Mesenteric fat pad (tissue), 1 donor: ENCODE measurements at places on chromosomes 2 and 18. TPM values are rescaled to one million over a fixed set of nuclear protein-coding genes. Genes with fewer than 3 reads are reported as not detected.

- no peak for DNase-seq
Observed at GRCh38 chr2:142865924-142866323, 11.5 kb upstream of the KYNU start.

GPR45 gene
- not detected for total RNA-seq

POLE4 gene
- 66.4 TPM for total RNA-seq

CFC1 gene
- not detected for total RNA-seq

GRCh38 chr2:85804583-85804982 is 50.8 kb downstream of the ATOH8 start:
- no peak for DNase-seq

SFTPB gene
- total RNA-seq = not detected

- DNase-seq = peak; percentile 75
Observed at GRCh38 chr2:119259296-119259860, 35.7 kb downstream of the STEAP3 start.

DNA sequence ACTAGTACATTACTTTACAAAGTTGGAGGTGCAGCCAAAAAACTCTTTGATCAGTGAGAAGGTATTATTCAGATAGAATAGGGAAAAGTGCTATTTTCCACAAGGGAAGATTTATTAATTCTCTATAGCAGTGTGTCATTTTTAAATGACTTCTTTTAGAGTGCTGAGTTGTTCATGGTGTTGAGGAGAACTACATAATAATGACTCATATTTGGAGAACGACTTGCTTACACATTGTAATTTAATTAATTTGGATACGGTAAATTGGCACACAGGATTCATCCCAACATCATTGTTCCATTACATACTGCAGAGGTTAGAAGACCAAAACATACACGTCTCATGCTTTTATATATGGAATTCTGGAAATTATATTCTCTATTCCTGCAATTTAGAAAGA is 22.1 kb upstream of the MAP2 start:
- DNase-seq = no peak

- DNase-seq = no peak
Observed at GRCh38 chr18:23038712-23039111, 96.6 kb upstream of the CABLES1 start.

GRCh38 chr2:15369129-15369528 is 192.0 kb downstream of the NBAS start:
- no peak for DNase-seq

GRCh38 chr2:239328351-239329191 is 72.2 kb downstream of the HDAC4 start:
- peak; percentile 90 for DNase-seq

- DNase-seq = no peak
Observed at GRCh38 chr2:196399722-196400691, 228.6 kb upstream of the STK17B start.

DCC gene
- 0.42 TPM for total RNA-seq

DNA sequence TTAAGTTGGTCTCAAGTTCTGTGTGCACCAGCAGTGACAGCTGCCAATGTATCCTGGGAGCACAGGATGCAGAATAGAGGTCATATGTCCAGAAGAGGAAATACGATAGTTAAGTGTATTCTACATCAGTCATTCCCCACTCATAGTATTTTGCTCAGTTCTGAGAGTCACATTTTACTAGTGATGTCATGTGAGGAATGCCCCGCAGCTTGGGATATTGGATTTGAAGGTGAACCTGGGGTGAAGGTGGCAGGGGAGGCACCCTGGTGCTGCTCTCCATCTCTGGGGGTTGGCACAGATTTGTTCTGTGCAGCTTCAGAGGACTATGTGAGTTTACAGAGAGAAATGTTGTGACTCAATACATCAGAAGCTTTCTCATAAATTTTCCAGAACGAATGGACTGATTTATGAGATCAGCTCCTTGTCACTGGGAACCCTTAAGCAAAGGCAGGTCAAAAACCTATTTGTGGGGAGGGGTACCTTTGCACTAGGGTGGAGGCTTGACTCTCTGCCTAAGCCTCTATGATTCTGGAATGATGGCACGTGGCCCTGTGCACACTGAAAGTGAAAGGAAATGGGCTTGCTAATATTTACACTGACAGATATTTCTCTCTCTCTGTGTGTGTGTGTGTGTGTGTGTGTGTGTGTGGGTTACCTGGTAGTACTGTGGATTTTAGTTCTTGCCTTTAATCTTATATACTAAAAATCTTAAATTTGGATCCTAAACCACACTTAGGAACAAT is 95.9 kb downstream of the NEB start:
- no peak for DNase-seq

GRCh38 chr2:206783718-206784117 is 18.3 kb downstream of the FASTKD2 start:
- DNase-seq = no peak

TXNDC9 gene
- total RNA-seq = 25.1 TPM

- DNase-seq = no peak
Observed at GRCh38 chr2:42368817-42369531, 8.0 kb upstream of the COX7A2L start.

DNA sequence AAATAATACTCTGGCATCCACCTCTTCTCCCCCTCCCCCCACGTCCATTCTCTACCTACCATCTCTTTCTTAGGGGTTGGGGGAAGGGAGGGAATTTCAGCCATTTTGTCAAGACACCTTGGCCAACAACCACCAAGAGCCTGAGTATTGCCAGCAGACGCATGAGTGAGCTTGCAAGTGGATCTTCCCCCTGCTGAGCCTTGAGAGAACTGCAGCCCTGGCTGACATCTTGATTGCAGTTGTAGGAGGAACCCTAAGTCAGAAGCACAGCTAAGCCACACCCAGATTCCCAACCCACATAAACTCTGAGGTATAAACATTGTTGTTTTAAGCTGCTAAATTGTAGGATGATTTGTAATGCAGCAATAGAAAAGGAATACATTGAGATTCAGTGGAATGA is 165.6 kb downstream of the TMEFF2 start:
- DNase-seq = no peak

RPIA gene
- total RNA-seq = 20.3 TPM
